Left ventricle myocardium inferior (tissue), 1 donor: ENCODE measurements at places on chromosomes 6 and 20.

DNA sequence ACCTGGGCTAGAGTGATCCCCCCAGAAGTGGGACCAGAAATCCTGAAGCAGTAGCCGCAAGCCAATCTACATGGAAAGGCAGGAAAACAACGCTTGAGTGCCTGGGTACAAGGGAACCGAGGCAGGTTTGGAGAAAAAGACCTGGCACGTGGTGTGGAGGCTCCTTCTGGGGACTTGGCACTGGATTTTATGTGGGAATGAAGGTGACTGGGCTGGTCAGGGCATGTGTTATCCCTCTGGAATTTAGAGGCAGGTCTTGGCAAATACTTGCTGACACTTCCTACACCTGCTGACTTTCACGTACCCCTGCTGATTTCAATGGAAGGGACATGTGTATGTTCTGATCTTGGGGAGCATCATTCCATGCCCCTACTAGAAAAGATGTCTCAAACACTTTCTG lies 25.0 kb upstream of the FAM217A start:
- DNase-seq: no peak

DNA sequence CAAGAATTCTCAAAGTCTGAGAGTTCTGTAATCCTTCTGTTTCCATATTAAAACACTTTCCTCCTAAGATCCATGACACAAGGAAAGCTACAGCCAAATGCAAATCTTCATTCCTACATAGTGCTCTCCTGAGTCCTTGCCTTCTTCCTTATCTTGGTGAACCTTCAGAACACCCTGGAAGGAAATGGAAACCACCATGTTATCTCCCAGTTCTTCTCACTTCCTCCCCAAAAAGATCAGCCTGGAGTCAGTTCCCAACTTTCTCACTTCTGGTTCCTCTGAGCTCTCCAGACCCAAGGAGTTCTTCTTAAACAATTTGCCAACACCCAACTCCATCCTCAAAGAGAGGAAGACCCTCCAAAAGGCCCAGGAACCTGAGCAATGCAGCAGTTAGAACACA lies 193.3 kb upstream of the CCN2 start:
- no peak for DNase-seq

- no peak for DNase-seq
Measured at GRCh38 chr20:52482044-52482443, 290.5 kb upstream of the ZFP64 start.

DNA sequence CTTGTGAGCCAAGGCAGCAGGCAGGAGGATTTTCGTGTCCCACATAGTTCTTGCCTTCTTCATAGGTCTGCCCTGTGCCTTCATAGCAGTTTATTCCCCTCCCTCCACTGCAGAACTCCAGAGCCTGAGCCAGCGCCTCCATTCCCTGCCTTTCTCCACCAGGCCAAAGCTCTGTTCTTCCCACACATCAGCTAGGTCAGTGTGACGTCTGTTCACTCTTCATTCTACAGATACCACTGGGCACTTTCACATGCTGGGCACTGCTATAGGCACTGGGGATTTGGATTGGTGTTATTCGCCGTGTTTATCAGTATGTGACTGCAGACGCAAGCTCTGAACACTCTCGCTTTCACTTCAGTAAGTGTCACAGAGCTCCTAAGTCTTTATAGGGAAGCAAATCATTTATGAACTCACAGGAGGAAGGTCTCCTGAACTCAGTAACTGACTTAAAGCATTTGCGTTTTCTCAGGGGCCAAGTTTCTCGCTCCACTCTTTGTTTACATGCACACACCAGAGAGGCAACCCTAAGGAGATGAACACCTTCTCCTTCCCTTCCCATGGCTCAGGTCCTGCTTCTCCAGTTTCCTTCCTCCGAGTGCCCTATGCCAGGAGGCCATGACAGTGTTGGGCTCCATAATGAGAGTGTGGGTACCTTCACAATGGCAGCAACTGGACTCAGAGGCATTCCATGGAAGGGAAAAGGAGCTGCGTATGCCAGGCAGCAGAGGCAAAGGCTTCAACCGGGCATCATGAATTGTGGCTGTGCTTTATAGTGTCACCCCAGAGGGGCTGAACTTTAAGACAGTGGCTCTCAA lies 6.3 kb upstream of the APMAP start:
- DNase-seq: no peak

GRCh38 chr6:55009131-55009530 lies 162.6 kb downstream of the FAM83B start:
- no peak for DNase-seq

DNA sequence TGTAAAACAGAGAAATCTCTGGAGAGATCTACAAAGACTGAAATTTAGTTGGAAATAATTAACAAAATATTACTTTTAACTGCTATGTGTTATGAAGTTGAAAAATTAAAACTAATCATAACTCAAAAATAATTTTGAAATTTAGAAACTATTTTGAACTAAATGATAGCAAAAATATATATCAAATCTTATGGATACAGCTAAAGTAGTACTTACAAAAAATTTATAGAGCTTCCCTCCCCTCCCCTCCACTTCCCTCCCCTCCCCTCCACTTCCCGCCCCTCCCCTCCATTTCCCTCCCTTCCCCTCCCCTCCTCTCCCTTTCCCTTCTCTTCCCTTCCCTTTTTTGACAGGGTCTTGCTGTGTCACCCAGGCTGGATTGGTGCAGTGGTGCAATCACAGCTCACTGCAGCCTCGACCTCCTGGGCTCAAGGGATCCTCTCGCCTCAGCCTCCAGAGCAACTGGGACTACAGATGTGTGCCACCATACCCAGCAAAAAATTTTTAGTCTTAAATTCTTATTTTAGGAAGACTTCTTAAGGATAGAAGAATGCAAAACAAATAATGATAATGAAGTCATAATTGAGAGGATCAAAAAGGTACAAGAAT lies 87.2 kb upstream of the RGS17 start:
- no peak for DNase-seq
